Substantia nigra (tissue), 51 donors: ENCODE measurements at places on chromosomes 7 and 10.

DNA sequence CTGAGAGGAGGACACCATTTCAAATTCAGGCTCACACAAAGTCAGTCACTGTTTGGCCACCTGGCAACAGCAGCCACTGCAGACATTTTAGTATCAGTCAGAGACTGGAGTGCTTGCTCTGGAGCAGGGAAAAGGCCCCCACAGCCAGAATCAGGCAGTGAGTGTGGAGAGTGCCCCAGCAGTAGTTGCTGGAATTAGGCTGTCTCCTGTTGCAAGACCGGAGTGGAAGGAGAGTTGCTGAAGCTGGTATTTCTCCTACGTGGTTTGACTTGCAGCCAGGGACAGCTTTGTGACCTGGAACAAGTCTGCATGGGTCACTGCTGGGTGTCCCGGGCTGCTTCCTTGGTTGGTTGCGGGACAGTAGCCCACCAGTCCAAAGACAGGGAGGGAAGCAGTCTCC, 78.4 kb upstream of the TMEM168 start:
- no peak for DNase-seq

- DNase-seq: peak; percentile 25
Observed at GRCh38 chr10:35409094-35409582, 72.8 kb downstream of the CCNY start.

GRCh38 chr7:141409801-141410329, 141.3 kb upstream of the AGK start:
- peak; percentile 31 for DNase-seq

DNA sequence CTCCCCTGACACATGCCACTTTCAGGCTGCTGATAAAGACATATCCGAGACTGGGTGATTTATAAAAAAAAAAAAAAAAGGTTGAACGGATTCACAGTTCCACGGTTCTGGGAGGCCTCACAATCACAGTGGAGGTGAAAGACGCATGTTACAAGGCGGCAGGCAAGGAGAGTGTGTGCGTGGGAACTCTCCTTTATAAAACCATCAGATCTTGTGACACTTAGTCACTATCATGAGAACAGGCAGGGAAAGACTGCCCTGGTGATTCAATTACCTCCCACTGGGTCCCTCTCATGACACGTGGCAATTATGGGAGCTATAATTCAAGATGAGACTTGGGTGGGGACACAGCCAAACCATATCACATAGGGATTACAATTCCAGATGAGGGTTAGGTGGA, 181.5 kb downstream of the TCERG1L start:
- DNase-seq: no peak

DNA sequence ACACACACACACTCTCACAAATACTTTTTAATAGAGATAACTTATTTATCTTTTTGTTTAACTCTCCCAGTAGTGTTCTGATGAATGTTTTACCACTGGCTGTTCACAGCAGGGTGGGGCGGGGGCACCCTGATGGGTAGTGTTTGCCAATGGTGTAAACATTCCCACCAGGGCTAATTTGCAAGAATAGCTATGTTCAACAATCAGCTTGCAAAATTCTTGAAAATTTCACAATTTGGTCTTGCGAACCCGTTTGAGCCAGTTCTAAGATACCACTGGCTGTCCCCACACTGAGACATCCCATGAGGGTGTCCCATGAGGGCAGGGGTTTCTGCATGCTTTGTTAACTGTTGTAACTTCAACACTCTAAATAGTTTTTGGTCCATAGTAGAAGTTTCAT, 348.5 kb downstream of the CXCL12 start:
- DNase-seq: no peak

DNA sequence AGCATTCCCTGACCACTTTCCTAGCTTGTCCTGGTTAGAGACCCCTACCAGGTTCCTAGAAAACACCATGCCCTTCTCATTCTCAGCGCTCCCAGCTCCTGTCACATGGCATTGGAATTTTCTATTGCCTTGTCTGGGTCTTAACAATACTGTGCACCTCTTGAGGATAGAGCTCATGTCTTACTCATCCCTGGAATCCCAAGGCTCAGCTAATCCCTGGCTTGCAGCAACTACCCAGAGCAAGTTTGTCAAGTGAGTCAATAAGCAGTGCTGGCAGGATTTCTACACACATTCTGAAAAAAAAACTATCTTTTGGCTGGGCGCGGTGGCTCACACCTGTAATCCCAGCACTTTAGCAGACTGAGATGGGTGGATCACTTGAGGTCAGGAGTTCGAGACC, 11.7 kb upstream of the PRDX3 start:
- DNase-seq: no peak

DNA sequence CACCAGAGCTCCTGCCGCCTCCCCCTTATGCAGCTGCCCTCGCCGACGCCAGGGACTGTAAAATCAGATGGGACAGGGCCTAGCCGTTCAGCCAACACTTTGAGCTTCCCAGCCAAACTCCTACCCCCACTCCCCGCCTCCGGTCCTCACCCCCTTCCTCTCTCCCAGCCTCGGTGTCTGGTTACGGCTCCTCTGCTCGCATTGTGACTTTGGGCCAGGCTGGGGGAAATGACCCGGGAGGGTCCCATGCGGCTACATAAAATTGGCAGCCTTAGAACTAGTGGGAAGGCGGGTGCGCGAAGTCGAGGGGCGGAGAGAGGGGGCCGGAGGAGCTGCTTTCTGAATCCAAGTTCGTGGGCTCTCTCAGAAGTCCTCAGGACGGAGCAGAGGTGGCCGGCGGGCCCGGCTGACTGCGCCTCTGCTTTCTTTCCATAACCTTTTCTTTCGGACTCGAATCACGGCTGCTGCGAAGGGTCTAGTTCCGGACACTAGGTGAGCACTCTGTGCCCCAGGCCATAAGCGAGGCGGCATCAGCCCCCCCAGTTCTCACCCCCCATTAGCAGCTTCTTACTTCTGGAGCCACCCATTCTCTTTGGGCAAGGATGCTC, at the start of gene KAZALD1:
KAZALD1 (plus strand) TSS at position 366 of the 608 bp plus-strand sequence. CDS start 604 bp downstream, outside the sequence.
- DNase-seq: no peak

GRCh38 chr7:44348300-44348699, 22.9 kb upstream of the CAMK2B start:
- no peak for DNase-seq

- DNase-seq: no peak
Observed at GRCh38 chr7:2808891-2809665, 35.0 kb downstream of the GNA12 start.

DNA sequence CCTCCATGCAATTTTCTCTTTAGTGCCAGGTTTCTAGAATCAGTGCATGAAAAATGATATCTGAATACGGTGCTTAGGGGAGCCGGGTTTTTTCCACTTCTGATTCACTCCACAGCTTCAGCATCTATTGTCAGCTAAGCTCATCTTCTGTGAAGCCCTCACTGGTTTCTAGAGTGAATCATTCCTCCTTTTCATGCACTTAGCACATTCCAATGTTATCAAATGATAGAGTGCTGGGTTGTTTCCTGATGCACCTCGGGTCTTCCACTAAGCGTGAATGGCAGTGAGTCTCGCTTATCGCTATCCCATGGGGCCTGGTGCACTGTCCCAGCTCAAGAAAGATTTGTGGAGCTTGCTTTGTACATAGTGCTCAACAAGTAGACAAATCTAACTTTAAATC, 170.9 kb upstream of the RHEB start:
- DNase-seq: no peak

GRCh38 chr7:132793474-132793873, 217.2 kb upstream of the PLXNA4 start:
- DNase-seq: no peak

- no peak for DNase-seq
Observed at GRCh38 chr10:132139526-132139925, 47.2 kb upstream of the DPYSL4 start.

- DNase-seq: peak; percentile 28
Observed at GRCh38 chr10:119608316-119609155, 11.8 kb upstream of the TIAL1 start.

DNA sequence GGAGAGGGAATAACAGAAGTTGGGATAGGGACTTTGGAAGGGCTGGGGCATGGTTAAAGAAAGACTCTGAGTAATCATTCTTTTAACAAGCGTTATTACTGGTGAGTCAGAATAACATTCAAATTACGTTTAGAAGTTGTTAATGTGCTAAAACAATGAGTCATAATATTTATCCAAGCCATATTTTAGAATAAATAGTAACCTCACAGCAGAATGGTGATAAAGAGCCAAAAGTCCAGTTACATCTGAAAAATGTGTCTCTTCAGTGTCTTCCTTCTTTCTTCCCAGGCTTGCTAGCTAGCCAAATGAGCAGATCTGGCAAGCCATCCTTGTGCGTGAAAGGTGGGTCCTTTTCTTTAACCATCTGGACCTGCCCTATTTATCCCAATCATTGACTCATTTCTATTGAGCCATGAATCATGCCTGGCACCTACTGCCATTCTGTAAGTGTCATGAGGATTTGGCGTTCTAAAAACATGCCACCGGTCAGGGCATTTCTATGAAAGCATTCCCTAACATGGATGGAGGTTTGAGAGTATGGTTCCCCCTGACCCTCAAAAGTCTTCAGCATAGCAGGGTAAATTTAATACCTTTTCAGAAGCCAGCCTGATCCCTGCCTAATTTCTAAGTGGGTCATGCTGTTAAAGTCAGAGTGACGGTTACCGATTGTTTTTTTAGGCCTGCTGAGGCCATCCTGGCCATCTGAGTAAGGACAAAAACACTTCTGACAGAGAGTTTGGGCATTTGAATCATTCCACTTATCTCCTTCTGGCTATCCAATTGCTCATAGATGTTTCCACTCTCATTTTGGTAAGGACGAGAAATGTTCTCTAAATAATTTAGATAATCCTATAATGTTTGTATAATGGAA, 26.9 kb downstream of the MYPN start:
- no peak for DNase-seq

DNA sequence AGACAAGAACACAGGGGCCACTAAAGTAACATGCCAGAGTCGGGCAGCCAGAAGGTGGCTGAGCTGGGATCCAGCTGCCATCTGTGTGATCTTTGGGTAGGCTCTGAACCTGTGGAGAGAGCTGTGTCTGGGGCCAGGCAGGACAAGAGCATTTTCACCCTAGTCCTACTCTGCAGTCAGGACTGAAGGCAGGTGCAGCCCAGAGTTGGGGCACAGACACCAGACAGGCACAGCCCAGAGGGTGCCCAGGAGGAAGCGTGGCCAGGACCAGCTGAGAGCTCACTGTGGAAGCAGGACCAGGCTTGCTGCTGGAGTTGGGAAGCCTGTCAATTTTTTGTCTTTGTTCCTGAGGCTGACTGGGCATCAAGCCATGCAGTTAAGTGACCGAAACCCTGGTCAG, 113.6 kb downstream of the ADCY1 start:
- DNase-seq: no peak

GRCh38 chr10:33524966-33525365, 190.5 kb upstream of the NRP1 start:
- DNase-seq: no peak

DNA sequence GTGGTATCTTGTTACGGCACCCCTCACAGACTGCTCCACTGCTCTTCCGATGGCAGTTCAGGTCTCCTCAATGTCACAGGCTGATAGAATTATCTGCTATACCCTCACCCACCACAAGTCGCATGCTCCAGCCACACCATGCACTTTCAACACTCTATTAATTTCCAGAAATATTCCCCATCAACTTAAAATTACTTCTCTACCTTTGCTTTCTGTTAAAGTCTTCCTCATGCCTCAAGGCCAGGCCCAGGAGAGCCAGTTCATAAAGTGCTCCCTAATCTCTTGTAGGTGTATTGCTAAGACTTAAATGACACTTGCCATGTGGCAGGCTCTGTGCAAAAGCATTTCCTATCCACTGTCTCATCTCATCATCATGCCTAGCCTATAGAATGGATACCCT, 105.9 kb upstream of the ARID5B start:
- DNase-seq: no peak

- DNase-seq: no peak
Observed at GRCh38 chr7:95470452-95470851, 15.3 kb upstream of the ASB4 start.

DNA sequence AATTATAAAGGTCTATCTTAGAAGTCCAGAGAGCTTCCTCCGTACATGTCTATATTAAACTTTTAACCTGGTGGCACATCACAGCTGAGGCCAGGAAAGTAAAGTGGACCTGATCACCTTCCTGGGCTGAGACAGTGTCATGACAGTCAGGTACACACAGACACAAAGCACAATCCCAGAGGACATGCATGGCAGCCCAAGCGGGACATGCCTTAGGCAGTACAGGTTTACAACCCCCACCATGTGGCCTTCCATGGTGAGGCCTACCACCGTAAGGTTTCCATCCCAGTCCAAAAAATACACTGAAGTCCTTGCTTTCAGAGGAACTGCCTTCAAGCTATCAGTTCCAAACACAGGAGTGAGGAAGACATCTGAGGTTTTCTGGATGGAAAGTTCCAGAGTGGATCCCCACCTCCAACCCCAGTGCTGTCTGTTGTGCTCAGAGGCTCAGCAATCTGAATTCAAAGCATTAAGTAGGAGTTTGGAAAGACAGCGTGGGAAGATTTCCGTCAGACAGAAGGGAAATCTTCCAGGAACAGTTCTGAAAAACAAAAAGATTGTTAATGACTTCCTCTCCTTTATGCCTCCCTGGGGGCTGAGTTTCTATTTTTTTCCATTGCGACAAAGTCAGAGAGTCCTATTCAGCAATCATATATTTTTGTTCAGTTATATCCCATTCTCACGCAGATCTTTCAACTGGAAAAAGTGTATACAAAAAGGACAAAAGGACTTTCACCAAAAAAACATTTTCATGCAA, 20.1 kb downstream of the IFIT3 start:
- DNase-seq: no peak

DNA sequence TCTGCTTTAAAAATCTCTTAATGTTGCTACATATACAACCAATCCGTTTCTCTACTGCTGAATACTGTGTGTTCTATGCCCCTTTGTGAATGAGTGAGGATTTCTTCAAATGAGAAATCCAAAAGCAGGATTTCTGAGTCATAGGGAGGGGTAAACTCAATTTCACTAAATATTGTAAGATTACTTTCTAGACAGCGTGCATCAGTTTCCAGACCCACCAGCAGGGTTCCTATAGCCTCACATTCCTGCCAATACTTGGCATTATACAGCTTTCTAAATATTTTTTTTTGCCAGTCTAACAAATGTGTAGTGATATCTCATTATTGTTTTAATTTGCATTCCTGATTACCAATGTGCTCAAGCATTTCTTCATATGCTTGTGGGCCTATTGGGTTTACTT, 35.5 kb downstream of the GPR158 start:
- no peak for DNase-seq

DNA sequence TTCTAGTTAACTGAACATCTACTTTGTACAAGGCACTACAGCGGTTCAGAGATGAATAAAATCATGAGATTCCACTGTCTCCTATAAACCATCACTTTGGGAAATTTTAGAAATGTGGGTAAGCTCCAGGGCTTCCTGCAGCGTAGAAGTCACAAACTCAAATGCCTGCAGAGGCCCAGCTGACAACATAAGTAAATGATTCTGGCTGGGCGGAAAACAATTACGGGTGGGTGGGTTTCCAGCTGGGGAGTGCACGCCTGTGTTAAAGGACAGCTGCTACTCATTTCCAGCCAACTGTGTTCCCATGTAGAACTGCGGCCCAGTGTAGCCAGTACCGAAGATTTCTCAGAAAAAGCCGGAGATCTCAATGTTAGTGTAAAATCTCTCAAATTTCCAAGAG, 69.5 kb upstream of the ATRNL1 start:
- no peak for DNase-seq
